ENCODE measurements at places on chromosomes 7 and 10.

DNA sequence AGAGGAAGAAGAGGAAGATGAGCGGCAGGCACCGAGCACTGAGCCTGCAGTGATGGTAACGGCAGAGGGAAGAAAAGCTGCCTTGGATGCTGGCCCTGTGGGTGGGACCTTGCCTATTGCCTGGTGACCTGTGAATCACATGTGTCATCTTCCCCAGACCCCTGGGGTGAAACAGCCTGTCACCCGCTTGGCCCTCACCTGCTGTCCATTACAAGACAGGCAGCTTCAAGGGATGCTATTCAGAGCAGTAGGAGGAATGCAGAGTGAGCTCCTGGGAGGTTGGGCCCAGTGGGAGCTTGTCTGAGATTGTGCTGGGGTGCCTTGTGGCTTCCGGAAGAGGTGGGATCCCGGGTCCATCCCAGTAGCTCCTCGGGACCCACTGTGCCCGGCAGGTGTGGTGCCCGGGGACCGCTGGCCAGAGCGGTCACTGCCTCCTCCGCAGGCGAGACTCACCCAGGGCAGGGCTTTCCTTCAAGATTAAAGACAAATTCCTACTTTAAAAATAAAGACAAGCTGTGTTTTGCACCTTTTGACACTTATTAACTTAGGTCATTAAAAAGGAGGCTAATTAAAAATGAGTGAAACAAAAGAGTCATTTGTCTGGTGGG, 440.2 kb upstream of the MKI67 start:
- no peak for DNase-seq

GRCh38 chr7:122488241-122488640, 183.7 kb upstream of the FEZF1 start:
- DNase-seq = no peak

- no peak for DNase-seq
These were observed 98.7 kb downstream of the MICALL2 start for GRCh38 chr7:1360521-1360971.

- DNase-seq = no peak
These were observed 2.3 kb downstream of the DNMBP start for GRCh38 chr10:100007231-100008141.

DNA sequence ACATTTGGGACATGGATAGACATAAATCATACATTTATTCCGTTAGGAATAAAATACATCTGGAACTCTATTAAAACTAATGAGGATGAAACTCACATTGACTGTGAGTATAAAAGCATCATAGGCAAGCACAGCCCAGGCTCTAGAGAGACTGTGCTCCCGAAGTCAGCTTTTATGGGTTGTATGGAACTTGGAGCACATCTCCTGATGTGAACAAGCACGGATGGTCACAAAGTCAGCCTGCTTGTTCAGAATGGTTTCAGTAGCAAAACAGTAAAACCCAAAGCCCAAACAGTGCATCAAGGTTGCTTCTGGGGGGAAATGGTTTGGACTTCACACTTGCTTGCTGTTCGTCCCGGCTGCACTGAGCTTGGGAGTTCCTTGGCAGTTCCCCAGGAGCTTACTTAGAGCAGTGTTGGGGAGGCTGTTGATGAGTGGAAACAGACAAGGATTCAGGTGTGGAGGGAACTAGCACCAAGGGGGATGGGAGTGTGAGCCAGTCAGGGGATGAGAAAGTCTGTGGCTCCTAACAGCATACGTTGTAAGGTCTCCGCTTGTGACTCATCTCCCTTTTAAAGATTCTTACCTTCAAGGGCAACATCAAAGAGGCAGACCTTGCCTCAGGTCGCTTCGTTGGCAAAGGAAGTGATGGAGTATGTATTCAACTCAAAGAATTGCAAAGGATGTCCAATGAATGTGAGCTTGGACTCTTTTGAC, 19.7 kb upstream of the ITGA8 start:
- no peak for DNase-seq

- no peak for DNase-seq
These were observed 507.8 kb downstream of the SORCS3 start for GRCh38 chr10:105148921-105149320.

DNA sequence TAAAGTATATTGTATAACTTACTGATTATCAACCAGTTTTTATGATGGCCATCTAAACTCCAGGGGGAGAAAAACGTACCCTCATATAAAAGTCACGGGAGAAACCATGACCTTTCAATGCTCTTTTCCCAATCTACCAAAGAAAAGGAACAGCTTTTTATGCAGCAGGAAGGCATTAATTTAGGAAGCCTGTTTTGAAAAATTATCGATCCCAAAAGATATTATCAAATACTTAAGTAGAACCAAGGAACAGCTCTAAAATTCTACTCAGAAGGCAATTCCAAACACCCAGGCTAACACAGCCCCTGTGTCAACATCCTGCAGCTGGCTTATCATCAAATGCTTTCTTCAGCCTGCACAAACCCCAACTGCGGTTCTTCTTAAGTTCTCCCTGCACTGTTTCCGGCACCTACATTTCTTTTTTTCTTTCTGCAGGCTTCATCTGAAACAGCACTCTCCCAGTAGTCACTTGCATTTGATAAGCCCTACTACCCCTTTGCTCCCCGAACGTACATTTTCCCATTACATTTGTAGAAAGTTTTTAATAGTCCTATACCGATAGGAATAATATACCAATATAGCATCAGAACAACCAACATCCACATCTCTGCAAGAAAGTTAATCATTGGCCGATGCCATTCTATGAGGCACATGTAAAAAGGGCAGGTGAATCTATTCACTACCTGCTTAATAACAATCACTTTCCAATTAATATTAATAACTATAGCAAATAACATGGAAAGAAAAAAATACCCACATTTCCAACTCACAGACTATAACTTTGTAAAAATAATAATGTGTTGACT, 47.9 kb downstream of the PIP4K2A start:
- DNase-seq = no peak

- no peak for DNase-seq
These were observed 21.1 kb upstream of the ABCC2 start for GRCh38 chr10:99761365-99761764.

DNA sequence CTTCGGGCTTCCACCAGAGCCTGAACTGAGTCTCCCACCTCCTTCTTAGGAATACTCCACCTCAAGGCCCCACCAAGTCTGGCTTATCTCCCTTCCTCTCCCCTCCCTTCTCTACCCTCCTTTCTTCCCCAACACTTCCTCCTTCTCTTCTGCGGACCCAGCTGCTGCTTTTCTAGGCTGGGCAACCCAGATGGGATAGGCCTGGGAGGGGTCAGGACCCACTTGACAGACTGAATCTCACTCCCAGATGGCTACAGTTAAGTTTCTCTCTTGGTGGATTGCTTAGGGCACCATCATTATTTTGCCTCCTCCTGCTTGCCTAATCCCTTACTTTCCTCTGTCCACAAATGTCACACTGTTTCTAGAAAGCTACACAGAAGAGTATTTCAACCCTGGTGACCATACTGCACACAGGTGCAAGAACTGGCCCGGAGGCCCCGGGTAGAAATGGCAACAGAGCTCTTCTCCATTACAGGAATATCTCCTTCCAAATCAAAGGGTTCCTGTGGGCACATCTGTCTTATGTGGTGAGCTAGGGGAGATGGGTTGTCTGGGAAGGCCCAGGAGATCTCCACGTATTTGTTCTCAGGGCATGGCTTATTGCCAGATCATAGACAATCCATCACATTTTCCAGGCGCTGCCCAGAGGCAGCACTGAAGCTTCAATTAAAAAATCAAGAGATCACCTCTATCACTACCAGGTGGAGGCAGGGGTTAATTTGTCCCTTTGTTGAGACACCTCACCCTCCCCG, 5.1 kb upstream of the HOXA11 start:
- no peak for DNase-seq

DNA sequence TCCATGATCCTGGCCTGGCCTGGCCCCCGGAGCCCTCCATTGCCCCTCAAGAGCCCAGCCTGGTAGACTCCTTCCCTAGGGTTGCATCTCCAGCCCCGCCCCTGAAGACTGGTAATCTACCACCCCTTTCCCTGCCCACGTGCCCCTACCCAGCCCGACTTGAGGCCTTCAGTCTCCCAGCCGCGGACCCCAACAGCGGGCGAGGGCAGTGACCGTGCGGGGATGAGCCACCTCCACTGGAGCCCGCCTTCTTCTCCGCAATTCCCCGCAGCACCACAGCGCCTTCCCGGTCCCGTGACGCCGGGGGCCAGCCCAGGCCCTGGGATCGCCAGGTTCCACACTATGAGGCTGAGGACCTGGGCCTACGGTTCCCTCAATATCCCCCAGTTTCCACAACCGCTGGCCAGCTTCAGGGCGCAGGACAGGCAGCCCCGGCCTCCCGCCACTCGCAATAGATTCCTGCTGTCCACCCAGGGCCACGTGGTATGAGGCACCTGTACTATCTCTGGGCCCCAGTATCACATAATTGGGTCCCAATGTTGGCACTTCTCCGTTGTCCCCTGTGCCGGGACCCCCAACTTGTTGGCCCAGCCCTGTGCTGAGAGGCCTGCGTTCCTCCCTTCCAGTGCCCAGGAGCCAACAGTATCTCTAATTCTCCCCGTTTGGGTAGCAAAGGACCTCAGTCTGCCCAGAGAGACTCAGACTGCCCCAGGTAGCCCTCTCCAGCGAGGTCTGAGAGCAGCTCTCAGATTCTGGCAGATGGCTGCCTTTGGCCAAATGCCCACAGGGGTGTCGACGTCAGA, 1.1 kb upstream of the GPRIN2 start:
- DNase-seq = no peak

DNA sequence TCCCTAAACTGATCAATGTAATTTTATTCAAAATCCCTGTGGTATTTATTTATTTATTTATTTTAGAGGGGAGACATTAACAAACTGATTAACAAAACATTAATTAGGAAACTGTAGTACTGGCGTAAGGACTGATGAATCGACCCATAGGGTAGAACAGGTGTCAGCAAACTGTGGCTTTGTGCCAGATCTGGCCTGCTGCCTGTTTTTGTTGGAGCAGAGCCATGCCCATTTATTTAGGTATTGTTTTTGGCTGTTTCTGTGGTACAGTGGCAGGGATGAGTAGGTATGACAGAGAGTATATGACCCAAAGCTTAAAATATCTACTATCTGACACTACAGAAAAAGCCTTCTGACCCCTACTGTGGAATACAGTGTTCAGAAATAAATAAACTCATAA, 332.5 kb upstream of the ETV1 start:
- DNase-seq = no peak

GRCh38 chr7:151409667-151410404, at the start of gene WDR86:
TSS of gene WDR86 (minus strand) at chr7:151410038. CDS start at chr7:151409589, 449 bp downstream.
- no peak for DNase-seq

- DNase-seq = no peak
These were observed 212.6 kb upstream of the SP4 start for GRCh38 chr7:21215307-21215706.

- no peak for DNase-seq
These were observed 62.7 kb downstream of the ARID5B start for GRCh38 chr10:61964059-61964709.

DNA sequence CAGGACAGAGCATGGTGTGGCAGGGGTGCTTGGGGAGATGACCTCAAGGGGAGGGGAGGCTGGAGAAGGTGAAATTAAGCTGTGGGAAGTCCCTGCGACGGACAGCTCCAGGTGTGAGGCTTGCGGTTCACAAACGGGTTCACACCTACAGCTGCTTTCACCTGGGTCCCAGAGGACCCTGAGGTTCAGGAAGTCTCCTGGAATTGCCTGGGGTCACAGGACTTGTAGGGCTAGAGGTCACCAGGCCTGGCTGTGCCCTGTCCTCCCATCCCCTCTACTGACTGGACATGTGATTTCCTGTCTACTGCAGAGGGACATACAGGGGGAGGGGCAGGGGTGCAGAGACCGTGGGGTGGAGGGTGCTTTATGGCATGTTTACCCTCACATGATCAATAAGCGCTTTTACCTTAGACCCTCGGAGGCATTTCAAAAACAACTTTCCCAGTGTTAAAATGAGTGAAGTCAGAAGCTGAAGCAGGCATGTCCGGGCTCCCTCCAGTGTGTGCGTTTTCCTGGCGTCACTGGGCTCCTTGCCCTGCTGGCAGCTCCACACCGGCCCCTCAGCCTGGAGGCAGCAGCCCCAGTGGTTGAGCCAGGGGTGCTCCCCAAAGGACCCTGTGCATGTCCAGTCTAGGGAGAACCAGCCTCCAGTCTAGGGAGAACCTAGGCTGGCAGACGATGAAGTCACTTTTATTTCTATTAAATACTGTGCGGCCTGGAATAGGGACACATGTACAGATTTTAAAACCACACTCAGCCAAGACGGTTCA, 66.6 kb upstream of the IGFBP3 start:
- no peak for DNase-seq

DNA sequence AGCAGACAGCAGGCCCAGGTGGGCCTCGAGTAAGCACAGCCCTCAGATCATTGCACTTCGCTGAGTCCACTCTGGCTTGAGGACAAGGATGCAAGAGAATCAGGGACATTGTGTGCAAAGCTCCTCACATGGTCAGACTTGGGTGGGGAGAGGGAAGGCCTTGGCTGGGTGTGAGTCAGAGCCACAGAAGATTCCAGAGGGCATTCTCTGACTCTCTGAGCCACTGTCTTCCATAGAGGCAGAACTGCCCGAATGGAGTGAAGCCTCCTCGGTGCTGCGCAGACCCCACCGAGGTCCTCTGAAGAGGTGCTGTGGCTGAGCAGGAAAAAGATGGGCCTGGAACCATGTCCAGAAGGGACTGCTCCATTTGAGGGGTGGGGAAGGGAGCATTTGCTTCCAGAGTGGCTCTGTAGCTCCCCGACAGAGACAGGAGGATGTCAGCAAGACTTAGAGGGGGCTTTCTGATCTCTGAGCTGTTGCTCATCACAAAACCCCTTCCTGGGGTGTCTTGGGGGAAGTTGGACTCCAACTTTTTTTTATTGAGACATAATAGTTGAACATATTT, 120.8 kb downstream of the PTPN20 start:
- no peak for DNase-seq

DNA sequence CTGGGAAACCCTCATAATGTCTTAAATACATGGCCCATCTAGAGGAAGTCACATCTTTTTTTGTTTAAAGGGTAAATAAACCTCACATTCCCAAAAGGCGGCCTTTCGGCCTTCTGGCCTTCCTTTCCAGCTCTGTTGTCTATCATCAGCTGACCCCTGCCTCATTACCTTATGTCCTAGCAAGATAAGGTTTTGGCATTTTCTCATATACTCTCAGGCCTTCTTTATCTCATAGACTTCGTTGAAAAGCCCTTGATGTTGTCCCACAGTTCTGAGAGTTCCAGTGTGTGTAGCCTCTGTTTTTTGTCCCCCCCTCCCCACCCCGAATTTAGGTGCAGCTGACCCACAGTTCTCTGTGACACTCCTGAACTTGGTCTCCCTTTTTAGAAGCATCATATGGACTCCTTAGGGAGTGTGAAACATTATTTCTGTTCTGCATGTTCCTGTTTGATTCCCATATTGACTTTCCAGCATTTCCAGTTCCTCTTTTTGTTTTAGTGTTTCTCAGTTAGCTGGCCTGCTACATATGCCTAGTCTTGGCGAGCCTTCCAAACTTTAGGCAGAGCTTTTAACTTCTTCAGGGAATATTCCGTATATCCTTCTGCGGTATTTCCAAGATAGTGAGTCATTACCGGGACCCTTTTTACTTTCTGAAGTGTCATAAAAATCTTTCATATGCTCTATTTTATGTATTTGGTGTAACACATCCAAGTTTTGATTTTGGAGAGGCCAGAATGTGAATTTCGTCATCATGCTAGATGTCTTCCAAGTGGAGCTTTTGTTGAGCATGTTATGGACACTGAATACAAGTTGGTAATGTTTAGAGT, 138.5 kb downstream of the LRRC4 start:
- DNase-seq = no peak

- no peak for DNase-seq
These were observed 128.4 kb downstream of the DGKI start for GRCh38 chr7:137718355-137718754.

GRCh38 chr7:131544021-131544420, 12.4 kb downstream of the PODXL start:
- DNase-seq = no peak

- DNase-seq = no peak
These were observed 12.8 kb upstream of the FFAR4 start for GRCh38 chr10:93553482-93554315.
